ENCODE measurements at places on chromosomes 3 and 15.

- no peak for DNase-seq
These were observed 10.0 kb downstream of the RBP2 start for GRCh38 chr3:139466360-139466759.

DNA sequence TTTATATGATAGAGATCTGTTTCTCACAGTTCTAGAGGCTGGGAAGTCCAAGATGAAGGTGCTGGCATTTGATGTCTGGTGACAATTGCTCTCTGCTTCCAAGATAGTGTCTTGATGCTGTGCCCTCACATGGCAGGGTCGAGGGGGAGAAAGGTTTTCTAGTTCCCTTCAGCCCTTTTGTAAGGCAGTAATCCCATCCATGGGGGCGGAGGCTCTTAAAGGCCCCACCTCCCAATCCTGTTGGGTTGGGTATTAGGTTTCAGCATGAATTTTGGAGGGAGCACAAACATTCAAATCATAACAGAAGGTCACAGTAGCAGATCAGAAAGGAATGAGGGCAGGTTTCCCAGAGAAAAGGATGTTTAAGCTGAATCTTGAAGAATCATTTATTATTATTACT lies 601.7 kb upstream of the ZNF717 start:
- DNase-seq: no peak

GRCh38 chr15:89501646-89502045 lies 5.3 kb upstream of the RHCG start:
- no peak for DNase-seq

- DNase-seq: no peak
These were observed 23.1 kb downstream of the DCLK3 start for GRCh38 chr3:36741285-36741684.

- no peak for DNase-seq
These were observed 1.9 kb downstream of the GOLIM4 start for GRCh38 chr3:168093790-168094189.

- no peak for DNase-seq
These were observed 39.8 kb downstream of the CADM2 start for GRCh38 chr3:84998545-84998944.

DNA sequence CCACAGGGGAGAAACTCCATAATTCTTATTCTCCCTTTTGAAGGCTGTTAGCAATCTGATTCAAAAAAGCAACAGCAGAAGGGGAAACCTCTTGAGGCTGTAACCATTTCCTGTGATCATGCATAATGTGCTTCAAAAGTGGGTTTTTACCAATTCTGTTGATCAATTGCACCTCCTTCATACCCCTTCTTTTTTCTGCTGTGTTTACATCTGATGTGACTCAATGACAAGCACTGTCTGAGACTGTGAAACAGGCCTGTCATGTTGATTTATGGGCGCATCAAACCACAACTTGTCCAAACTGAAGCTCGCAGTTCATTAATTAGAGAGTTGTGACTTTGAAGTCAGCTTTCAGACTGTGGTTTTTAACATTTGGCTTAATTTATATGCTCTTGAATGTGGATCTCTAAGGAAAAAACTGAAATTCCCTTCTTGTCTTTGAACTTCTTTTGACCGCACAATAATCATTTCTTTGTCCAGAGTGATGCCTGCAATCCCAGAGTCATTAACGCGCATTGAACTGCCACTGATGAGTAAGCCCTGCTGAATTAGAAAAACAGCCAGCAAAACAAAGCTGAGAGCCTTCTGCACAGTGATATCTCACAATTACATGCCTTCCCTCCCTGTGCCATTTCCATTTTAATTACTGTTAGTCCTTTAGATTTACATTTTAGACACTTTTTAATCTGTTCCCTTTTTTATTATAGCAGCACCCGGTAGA lies 532.8 kb downstream of the FOXP1 start:
- DNase-seq: peak; percentile 70

GRCh38 chr3:147529551-147529950 lies 120.4 kb downstream of the ZIC1 start:
- no peak for DNase-seq

DNA sequence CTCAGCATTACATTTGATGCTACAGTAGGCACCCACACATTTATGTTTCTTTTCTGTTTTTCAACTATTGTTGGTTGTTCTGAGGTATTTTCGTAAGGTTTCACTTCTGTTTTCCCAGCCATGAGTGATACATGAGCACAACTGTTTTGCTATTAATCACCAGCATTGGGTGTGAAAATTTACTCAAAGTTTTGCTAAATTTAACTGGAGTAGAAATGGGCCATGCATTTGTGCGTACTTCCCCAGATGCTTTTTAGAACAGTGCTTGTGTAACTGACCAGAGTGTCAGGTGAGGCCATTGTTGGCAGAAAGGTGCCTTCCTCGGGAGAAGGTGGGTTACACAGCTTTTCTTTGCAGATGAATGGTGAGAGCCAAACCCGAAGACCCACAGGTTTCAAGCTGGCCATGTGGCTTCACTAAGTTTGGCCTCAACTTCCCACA lies 70.4 kb downstream of the ST6GAL1 start:
- DNase-seq: peak; percentile 23

DNA sequence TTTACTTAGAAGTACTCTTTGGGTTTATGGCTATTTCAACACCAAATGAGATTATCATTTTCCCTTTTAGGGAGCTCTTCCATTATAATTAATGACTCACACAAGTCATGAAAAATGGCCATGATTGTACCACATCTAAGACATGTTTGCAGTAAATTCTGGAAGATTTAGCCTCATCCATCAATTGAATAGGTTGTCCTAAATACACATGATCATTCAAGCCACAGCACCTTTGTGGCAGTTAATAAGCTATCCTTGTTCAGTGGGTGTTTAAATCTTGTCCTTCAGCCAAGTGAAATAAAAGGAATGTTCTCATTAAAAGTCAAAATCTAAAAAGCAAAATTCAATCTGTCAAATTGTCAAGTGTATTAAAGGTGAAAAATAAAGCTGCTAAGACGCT lies 237.5 kb downstream of the ZPLD1 start:
- no peak for DNase-seq

- DNase-seq: no peak
These were observed 362.6 kb downstream of the ROBO1 start for GRCh38 chr3:79405183-79405582.

GRCh38 chr3:108127301-108127988 lies 36.6 kb upstream of the CD47 start:
- peak; percentile 83 for DNase-seq

DNA sequence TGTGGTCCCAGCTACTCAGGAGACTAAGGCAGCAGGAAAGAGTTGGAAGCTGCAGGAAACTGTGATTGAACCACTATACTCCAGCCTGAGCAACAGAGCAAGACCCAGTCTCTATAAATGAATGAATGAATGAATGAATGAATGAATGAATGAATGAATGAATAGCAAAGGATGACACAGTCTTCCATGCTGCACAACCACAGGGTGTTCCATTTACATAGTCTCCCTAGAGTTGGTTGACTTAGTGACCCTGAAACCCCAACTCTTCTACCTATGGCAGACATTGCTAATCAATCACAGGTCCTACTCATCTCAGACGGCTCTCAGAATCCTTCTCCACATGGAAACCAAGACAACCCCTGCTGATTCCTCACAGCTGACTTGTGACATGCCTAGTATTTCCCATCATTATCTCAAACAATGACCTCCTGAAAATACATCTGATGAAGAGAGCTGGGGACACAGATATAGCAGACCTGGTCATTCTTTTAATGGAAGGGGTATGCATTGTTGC lies 2.1 kb downstream of the IQCF5 start:
- DNase-seq: no peak

DNA sequence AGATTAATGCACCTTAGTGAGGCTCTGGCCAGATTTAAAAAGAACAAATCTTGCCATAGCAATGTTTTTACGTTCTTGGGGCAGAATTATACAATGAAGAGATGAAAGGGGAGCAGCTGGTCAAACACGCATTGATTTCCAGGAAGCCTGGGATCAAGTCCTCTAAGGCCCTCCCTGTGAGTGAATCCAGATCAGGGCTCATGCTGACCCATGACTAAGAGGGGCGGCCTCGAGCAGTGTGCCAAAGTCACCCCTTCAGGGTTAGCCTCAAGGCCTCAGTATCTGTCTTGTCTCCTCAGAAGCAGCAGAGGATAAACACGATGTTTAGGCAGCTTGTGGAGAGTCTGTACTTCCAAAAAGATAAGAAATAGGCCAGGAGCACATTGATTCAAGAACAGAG lies 9.3 kb upstream of the RBP1 start:
- DNase-seq: no peak

- peak; percentile 79 for DNase-seq
These were observed 18.9 kb downstream of the CX3CR1 start for GRCh38 chr3:39260957-39261356.

DNA sequence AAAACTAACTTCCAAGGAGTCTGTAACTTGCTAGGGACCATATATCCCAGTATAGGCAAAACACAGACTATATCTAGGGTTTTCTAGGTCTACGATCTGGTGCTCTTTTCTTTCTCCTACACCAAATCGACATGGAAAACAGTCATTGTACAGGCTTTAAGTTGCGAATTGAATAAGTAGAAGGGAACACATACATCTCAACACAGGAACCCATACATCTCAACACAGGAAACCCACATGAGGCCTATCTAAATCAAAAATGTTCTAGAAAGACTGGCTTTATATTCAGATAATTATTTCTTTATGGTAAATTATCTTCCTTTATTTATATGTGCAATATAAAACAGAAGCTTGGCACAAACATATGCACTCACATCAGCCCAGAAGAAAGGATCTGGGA lies 126.6 kb downstream of the ADAM10 start:
- no peak for DNase-seq

GRCh38 chr3:81545572-81545971 lies 215.9 kb downstream of the GBE1 start:
- no peak for DNase-seq

- DNase-seq: no peak
These were observed 327.3 kb upstream of the NR2F2 start for GRCh38 chr15:96002890-96003859.

GRCh38 chr3:43995547-43996378 lies 245.9 kb upstream of the TOPAZ1 start:
- DNase-seq: no peak

- DNase-seq: no peak
These were observed 39.5 kb upstream of the ZBTB20 start for GRCh38 chr3:115186351-115187148.

- DNase-seq: no peak
These were observed 72.4 kb downstream of the CHDH start for GRCh38 chr3:53773611-53774368.

- DNase-seq: peak; percentile 38
These were observed 1.4 kb upstream of the BCL6 start for GRCh38 chr3:187746442-187747281.

GRCh38 chr15:56737791-56738190 lies 4.5 kb upstream of the ZNF280D start:
- DNase-seq: no peak

GRCh38 chr15:84863565-84864443 lies 20.7 kb upstream of the SLC28A1 start:
- DNase-seq: no peak

DNA sequence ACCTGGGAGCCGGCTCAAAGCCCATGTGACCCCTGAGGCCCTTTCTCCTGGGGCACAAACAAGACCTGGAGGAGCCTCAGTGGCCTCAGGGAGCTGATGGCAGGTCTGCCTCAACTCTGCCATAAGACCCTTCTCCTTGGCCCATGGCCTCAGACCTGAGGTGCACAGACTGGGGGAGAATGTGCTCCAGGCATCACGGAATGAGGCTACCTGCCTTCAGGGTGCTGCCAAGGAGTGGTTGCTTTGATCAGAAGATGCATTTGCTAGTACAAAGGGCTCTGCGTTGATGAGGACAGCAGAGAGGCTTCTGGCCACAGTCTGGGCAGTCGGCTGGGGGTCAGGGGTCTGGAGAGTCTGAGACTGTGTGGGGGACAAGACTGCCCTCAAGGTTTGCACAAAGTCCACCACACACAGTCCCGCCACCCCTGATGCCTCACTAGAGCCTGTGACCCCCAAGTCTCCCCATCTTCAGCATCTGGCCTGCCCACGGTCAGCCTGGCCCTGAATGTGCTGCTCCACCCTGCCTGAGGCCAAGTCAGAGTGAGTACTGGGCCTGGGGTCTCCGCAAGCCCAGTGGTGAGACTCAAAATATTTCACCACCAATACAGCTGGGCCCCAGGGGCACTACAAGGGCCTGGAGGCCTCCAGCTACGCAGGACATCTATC lies 26.6 kb downstream of the ALDH1L1 start:
- DNase-seq: no peak

DNA sequence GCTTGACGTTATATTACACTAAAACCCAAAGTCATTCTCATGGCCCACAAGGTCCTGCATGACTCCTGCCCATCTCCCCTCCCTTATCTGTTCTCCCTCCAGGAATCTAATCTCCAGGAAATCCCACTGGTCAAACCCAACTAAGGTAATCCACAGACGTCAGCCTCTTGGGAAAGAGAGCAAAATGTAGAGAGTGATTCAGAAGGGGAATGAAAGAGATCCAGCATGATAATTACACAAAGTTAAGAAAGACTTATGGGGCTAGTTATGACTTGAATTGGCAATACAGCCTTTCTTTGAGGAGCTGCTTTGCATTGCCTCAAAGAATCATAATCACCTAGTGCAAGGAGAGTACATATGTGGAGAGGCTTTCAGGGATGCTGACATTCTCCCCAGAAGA lies 137.8 kb upstream of the MYRIP start:
- DNase-seq: no peak

DNA sequence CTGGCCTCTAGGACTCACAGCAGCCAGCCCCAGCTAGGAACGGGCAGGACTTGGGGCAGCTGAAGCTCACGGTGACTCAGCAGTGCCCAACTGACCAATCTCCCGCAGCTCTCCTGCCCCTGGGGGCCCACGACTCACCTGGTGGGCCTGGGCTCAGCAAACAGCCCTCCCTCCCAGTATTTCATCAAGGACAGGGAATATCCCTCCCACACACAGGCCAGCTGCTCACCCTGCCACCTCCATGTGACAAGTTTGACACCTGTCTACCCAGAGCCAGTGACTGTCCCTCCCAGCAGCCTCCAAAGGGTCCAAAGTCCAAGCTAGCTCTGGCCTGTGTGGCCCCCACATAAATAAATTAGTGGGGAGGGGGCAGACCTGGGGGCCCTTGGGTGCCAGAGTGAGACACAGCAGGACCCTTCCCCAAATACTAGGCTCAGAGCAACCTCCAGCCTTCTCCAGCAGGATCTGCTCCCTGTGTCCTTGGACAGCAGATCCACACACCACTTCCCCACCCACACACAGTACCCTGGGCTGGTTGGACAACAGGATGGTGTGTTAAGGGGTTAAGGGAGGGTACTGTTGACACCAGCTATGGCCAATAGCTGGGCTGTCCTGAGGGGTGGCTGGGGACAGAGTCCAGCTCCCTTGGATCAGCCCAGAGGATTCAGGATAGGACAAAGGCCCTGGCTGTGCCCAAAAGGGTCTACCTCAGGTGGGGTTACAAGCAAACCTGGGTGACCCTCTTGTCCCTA lies 4.3 kb downstream of the GNAT1 start:
- no peak for DNase-seq

GRCh38 chr3:70360979-70361760 lies 48.7 kb upstream of the MDFIC2 start:
- no peak for DNase-seq

- no peak for DNase-seq
These were observed 16.8 kb upstream of the KCTD6 start for GRCh38 chr3:58474967-58475578.

All from CD4-positive, alpha-beta T cell treated with Interleukin-21 for 1 hour (primary cell).